ENCODE measurements at places on chromosomes 5 and 9.

DNA sequence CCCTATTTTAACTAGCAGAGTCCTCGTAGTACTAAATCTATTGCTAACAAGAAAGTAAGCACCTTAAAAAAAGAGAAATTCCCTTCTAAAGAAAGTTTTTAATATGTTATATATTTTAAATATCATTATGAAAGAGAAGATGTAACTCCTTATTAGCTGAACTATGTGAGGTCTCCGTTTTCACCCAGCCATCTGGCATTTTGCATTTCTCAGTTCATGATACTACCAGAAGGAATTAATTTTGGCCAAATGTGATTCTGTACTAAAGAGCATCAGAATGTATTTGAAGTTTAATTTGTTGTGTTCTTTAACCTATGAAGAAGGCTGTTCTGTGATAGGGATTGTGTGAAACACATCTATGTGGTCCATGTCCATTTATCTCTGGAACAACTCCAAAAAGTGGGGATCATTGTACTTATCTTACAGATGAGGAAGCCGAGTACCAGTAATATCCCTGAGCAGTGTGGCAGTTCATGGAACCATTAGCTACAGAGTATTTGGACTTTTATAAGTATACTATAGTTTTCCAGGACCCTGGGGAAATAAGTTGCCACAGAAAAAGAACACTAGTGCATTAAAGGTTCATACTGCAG is 29.8 kb downstream of the TNFAIP8 start:
- DNase-seq: no peak

GRCh38 chr5:164345853-164346252 is 840.4 kb downstream of the MAT2B start:
- DNase-seq: no peak

DNA sequence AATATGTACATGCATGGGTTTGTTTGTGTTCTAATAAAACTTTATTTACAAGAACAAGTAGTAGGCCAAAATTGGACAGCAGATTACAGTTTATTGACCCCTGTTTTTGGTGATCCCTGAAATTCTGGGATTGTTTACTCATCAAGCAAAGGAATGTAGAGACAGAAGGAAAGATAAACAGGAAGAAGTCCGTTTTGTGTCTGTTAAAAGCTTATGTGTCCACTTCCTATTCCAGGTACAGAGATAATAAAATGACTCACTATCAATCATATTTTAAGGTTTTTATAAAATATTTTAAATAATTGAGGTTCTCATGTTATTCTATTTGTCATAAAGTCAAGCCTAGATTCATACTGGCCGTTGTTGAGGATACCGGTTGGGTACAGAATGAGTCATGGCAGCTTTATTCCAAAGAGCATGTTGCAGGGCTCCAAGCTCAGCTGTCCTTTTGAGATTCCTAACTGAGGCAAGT is 214.9 kb upstream of the DAB2 start:
- no peak for DNase-seq

- DNase-seq: peak; percentile 34
Observed at GRCh38 chr9:101375546-101375945, 9.3 kb downstream of the BAAT start.

- no peak for DNase-seq
Observed at GRCh38 chr5:119355244-119355638, 578 bp upstream of the TNFAIP8 start.

DNA sequence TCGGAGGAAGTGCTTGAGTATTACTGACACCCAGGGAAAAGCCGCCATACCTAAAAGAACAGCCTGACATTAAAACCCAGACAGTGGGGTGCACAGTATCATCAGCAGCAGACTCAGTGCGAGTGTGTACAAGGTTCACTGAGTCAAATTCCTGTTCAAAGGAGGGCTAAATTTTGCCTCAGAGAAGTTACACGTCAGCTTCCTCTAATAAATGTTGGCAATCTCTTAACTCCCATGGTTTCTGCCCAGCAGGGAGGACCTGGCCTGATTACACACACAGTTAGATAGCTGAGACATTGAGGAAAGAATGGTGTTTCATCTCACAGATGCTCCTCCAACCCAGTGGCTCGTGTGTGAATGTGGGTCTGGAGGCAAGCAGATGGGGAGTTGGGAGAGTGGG is 38.2 kb downstream of the NIPSNAP3B start:
- DNase-seq: no peak

DNA sequence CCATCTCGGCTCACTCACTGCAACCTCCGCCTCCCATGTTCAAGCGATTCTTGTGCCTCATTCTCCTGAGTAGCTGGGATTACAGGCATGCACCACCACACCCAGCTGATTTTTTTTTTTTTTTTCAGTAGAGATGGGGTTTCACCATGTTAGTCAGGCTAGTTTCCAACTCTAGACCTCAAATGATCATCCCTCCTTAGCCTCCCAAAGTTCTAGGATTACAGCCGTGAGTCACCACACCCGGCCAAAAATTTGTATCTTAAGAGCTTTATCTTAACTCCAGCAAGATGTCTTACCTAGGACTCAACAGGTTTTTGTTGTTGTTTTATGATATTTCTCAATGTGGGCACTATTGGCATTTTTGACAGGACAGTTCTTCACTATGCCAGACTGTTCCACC is 27.9 kb downstream of the LYRM7 start:
- no peak for DNase-seq

DNA sequence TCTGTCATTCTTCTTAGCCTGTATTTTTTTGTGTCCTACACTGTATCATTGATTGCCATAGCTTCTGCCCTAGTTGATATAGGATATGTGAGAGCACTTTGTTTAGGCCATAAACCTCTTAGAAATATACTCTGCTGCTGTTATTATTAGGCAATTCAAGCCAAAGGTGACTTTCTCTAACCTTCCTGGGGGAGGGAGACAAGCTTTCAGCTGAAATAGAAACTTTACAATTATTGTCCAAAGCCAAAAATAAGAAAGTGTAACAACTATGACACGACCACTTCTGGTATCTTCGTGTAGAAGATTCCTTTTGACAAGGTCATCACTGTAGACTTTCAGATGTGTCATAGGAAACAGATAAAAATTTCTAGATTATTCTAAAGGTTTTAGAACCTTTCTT is 12.2 kb upstream of the CSNK1A1 start:
- no peak for DNase-seq

- DNase-seq: no peak
Observed at GRCh38 chr5:380701-381309, 59.3 kb downstream of the AHRR start.

GRCh38 chr5:54194318-54194717 is 116.1 kb downstream of the ARL15 start:
- no peak for DNase-seq

GRCh38 chr9:76716085-76716672 is 48.1 kb upstream of the PCA3 start:
- DNase-seq: peak; percentile 64

- DNase-seq: peak; percentile 69
Observed at GRCh38 chr5:112210430-112211005, 208.6 kb downstream of the EPB41L4A start.

DNA sequence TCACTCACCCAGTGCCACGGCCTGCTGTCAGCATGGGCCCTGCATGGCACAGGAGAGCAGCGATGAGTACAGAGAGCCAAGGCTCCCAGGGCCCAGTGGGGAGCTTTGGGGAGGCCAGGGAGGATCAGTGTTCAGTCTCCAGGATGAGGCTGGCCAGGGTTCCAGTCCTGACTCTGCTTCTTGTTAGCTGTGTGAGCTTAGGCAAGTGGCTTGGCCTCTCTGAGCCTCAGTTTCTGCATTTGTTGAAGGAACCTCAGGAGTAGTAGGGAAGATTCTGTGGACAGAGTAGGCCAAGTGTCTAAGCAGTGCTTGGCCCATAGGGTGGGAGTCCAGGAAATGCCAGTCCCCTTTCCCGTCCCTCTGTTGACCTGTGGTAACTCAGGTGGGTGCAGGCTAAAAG is 39.5 kb downstream of the ERGIC1 start:
- no peak for DNase-seq

GRCh38 chr9:104820336-104820735 is 56.4 kb downstream of the NIPSNAP3B start:
- no peak for DNase-seq

- DNase-seq: no peak
Observed at GRCh38 chr9:79757881-79758669, 186.3 kb downstream of the TLE4 start.

DNA sequence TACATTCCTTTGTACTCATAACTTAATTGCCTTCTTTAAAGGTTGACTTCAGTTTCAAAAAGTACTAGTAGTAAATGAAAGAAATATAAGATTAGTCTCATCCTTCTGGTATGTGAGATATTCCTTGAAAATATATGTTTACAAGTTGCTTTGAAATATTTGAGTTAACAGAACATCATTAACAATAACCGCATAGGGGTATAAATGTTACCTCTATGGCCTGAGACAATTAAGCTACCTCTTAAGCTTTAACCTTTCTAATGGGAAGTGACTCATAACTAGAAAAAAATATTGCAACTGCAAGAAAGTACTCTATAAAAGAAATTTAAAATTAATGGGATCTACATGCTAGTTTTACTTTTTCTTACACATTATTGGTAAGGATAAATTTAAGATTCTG is 399.0 kb downstream of the CDH10 start:
- DNase-seq: no peak

DNA sequence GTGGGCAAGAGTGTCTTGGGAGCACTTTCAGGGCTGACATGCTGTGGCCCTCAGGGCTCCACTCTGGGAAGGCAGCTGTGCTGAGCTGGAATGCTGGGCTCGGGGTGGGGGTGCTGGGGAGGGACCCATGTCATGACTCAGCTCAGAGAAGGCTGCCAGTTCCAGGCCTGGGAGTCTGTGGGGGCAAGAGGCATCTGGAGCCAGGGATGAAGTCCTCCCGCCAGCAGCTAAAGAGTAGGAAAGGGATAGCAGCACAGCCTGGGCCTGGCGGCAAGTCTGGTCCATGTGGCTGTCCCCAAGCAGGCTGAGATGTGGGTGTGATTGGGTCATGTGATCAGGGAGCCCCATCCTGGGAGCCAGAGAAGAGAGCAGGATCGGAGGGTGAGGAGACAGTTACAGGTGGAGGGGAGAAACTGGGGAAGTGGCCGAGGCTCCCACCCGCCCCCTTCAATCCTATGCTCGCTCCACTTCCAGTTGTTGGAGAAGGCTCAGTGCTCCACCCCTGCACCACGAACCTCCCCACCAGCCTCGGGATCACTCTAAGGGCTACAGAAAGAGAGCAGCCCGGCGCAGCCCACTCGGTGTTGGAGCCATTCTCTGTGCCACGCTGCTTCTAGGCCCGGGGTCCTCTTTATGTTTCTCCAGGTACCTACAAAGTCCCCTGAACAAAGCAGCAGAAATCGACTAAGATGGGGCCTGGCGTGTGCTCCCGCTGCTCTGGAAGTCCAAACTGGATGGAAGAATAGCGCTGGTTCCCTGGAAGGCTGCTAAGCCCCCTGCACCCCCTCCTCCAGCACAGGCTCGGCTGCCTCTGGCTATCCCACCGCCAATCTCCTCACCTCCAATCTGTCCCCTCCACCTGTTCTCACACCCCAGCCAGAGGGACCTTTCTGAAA is 12.0 kb downstream of the PDGFRB start:
- DNase-seq: peak; percentile 91

DNA sequence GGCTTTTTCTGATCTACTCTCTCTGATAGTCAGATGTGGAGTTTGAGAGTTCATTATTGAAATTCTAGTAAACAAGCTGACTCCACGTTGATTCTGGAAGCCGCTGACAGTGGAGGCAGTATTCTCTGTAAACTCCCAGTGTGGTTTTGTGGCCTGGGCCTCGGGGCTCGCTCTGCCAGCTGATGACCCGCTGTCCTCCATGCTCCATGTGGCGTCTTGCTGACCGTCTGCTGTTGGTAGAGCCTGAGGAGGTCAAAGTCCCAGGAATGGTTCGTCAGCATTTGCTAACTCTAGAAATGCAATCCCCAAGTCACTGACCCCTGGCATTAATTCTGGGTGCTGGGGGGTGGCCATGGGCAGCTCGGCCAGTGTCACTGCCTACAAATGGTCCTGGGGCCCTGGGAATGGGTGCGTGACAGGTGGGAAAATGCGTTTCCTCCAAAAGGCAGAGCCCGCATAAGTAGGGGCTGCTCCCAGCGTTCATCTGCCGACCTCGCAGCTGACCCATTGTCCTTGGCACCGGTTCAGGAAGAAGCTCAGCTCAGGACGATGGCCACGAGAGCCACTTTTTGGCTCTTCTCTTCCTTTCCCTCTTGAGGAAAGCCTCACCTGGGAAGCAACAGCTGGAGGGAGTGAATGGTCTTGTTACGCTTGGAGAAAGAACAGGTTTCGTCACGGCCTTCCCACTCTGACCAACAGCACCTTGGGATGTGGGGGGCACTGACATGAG is 55.1 kb downstream of the MRPL36 start:
- no peak for DNase-seq

DNA sequence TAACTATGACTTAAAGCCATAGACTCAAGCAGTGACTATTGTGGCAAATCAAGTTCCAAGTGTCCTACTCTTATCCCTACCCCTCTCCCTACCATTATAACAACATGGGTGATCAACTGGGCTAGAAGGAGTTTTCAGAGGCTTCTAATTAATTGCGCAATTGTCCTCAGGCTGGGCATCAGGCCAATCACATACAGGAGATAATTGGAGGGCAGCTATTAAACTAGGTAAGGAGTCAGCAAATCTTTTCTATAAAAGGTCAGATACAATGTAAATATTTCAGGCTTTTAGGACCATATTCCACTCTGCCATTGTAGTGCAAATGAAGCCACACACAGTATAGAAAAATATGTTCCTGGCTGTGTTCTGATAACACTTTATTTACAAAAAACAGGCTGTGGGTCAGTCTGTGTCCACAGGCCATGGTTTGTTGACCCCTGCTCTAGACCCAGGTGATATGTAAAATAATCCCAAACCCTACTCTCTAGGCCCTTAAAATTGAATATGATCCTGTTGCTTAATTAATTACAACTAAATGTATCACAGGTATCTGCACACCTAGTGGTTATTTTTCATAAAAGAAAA is 141.4 kb upstream of the PIK3R1 start:
- no peak for DNase-seq

- DNase-seq: no peak
Observed at GRCh38 chr5:80963521-80963895, 3.3 kb downstream of the RASGRF2 start.

- DNase-seq: no peak
Observed at GRCh38 chr5:141634720-141635119, 1.9 kb downstream of the HDAC3 start.

GRCh38 chr5:151680944-151681427 is 5.7 kb downstream of the SPARC start:
- DNase-seq: no peak

- DNase-seq: peak; percentile 32
Observed at GRCh38 chr5:152092580-152092979, 167.9 kb upstream of the GLRA1 start.
